ENCODE measurements at places on chromosomes 5 and 9. TPM values are rescaled to one million over a fixed set of nuclear protein-coding genes. Genes with fewer than 3 reads are reported as not detected.

The GLRA1 gene
- not detected for total RNA-seq

DNA sequence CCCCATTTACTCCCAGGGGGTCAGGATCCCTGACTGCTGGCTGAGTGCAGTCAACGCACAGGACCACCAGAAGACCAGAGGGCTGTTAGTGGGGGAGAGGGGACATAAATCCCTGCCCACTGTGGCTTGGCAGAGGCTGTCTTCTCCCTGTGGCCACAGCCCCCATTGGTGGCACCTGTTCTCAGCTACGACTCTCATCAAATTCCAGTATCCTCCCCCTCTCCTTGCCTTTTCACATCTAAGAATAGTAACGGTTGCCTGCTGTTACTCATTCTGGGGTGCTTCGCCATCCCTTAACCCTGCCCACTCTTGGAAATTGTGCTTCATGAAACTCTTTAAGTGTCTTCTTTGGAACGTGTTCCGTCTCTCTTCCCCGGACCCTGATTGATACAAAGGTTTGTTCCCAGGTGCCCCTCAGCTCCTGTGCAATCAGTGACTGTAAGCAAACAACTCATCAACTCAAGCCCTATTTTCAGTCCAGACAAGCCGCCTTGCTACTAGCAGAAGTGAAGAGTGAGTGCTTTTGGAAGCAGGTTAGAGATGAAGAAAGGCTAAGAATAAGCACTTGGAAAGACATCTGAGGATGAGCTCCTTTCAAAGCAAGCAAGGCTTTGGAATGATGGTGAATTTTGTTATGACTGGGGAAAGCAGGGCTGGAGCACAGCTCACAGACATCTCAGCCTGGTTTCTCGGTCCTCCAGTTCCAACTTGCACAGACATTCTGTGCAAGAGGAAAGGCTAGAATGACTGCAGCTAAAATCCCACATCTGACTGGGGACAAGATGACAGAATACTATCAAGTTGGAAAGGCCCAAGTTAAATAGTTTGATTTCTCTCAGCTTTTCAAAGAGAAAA is 22.9 kb upstream of the DENND1A start:
- H3K36me3 ChIP-seq = no peaks in the 10 kb centered on the region
- H3K4me3 ChIP-seq = no peak overlapping the region
- no peak overlapping the region for H3K27ac ChIP-seq
- H3K4me1 ChIP-seq = no peaks in the 10 kb centered on the region
- DNase-seq = no peak

The ELP1 gene
- 25.3 TPM for total RNA-seq

GRCh38 chr5:142746532-142747433 is 23.4 kb upstream of the ARHGAP26 start:
- no peak overlapping the region for H3K4me3 ChIP-seq
- H3K27ac ChIP-seq = no peak overlapping the region
- DNase-seq = no peak
- peaks cover 41% of the 10 kb centered on the region for H3K4me1 ChIP-seq

GRCh38 chr5:140239939-140240700 is 62.8 kb downstream of the PFDN1 start:
- H3K4me3 ChIP-seq = no peak overlapping the region
- no peaks in the 10 kb centered on the region for H3K27me3 ChIP-seq
- no peak overlapping the region for H3K27ac ChIP-seq
- peaks cover 20% of the 10 kb centered on the region for H3K36me3 ChIP-seq
- peak; percentile 66 for DNase-seq
- H3K4me1 ChIP-seq = peaks cover 61% of the 10 kb centered on the region

The MYOT gene
- not detected for total RNA-seq

Measured in lower lobe of right lung (tissue), 2 donors.